Stimulated activated effector memory CD8-positive, alpha-beta T cell treated with anti-CD3 and anti-CD28 coated beads, Interleukin-12 subunit alpha, Interleukin-12 subunit beta, amount 100 ng/mL, for 72 hours (primary cell): ENCODE measurements at places on chromosomes 5 and 9.
A peak's percentile ranks its signal among the peaks of the same experiment; 100 is the strongest.

- no peak for DNase-seq
These were observed 168.3 kb upstream of the TLE4 start for GRCh38 chr9:79403495-79403894.

- no peak for DNase-seq
These were observed 41.4 kb upstream of the FSTL4 start for GRCh38 chr5:133653760-133654049.

- DNase-seq: no peak
These were observed 131.6 kb downstream of the TLR4 start for GRCh38 chr9:117835798-117836197.

DNA sequence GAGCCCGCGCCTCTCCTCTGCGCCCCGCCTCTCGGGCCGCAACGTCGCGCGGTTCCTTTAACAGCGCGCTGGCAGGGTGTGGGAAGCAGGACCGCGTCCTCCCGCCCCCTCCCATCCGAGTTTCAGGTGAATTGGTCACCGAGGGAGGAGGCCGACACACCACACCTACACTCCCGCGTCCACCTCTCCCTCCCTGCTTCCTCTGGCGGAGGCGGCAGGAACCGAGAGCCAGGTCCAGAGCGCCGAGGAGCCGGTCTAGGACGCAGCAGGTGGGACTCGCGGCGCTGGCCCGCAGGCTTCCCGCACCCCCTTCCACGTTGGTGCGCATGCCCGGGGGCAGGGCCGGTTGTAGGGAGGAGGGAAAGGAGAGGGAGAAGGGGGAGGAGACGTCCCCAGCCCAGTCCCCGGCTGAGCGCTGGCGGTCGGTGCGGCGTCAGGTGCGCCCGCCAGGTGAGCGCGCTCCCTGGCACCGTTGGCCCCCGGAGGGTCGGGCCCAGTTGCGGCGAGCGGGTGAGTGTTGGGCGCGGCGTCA, at the start of gene OCLN:
Gene OCLN, plus strand, starts transcription at position 400 of the 532 bp plus-strand sequence. CDS start 11,455 bp downstream, outside the sequence.
- DNase-seq: no peak

GRCh38 chr5:102542057-102542456, 43.3 kb upstream of the SLCO6A1 start:
- no peak for DNase-seq

DNA sequence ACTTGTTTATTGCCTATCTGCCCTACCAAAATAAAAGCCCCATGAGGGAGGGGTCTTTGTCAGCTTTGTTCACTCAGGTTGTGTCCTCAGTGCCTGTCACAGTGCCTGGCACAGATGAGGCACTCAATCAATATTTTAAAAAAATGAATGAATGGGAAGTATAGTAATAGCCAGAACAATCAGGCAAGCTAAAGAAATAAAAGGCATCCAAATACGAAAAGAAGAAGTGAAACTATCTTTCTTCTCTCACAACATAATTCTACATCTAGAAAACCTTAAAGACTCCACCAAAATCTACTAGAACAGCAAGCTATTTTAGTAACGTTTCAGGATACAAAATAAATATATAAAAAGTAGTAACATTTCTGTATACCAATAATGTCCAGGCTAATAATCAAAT, 37.8 kb upstream of the C5orf63 start:
- DNase-seq: no peak

GRCh38 chr5:181219262-181220177, 3.6 kb upstream of the TRIM41 start:
- no peak for DNase-seq

- DNase-seq: no peak
These were observed 1746.6 kb upstream of the C9orf72 start for GRCh38 chr9:29319736-29320513.

DNA sequence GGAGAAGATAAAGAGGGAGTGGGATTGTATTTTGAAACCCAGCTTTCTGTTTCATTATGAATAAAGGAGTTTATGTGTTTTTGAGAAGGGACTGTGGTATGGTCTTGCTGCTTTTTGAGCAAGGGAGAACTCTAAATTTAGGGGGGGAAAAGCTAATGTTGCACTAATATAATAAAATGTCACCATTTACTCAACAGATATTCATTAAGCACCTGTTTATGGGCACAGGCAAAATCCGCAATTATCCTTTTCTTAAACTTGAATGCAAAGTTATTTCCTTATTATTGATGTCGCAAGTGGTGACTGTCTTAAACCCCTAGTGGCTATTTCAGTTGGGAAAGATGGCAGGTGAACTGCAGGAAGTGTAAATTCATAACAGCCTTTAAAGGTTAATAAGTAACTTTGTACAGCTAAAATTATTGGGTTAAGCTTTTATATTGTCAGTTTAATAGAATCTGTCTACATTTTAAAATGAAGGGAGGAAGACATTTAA, 1.5 kb downstream of the CDC42SE2 start:
- no peak for DNase-seq

GRCh38 chr5:35363387-35363965, 133.2 kb upstream of the PRLR start:
- DNase-seq: no peak

DNA sequence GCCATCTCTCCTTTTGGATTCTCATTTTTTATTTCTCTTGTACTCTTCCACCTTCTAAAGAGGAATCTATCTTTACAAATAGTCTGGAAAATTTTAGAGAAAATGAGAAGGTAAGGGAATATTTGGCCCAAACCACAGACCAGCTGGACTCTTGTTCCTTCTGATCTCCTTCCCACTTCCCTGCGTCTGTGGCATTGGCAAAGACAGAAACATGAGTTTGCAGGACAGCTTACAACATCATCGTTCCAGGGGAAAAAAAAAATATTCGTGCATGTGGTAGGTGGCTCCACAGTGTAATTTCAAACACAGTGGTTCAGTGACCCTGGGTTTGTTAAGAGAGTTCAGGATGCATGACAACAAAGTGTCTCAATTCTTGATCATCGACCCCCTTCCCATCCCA, 755.0 kb downstream of the DNAH5 start:
- DNase-seq: no peak

GRCh38 chr9:97516111-97516510, 14.6 kb downstream of the TMOD1 start:
- no peak for DNase-seq

DNA sequence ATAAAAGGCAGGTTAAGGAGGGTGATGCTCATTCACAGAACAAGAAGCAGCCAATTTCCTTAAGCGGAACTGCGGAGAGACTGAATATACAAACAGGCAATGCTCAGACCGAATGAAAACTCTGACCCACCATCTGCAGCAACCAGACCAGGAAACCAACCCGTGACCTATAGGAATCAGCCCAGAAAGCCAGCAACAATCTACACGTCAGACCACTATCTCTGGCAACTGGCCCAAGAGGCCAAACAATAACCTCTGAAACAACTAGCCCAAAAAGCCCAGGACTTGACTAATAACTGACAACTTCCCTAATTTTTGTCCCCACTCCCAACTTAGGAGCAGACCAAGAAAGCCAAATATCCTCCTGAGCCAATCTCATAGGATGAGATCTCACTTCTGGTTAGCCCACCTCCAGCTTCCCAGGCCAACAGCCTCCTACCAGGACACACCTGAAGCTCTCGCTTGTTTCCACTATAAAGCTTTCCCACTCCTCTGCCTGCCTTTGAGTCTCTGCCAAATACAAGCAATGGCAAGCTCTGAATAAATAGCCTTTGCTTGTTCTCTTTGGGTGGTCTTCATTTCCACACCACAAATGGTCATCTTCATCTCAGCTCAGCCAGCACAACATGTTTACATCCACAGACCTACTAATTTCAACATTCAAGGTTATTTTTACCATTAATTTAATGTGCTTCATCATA, 168.5 kb downstream of the HSD17B3 start:
- DNase-seq: no peak

- DNase-seq: no peak
These were observed 4.8 kb upstream of the GFI1B start for GRCh38 chr9:132973713-132974112.

- no peak for DNase-seq
These were observed 29.3 kb upstream of the RPS23 start for GRCh38 chr5:82307451-82307850.

GRCh38 chr5:10654566-10654965, 90.7 kb downstream of the ANKRD33B start:
- no peak for DNase-seq

DNA sequence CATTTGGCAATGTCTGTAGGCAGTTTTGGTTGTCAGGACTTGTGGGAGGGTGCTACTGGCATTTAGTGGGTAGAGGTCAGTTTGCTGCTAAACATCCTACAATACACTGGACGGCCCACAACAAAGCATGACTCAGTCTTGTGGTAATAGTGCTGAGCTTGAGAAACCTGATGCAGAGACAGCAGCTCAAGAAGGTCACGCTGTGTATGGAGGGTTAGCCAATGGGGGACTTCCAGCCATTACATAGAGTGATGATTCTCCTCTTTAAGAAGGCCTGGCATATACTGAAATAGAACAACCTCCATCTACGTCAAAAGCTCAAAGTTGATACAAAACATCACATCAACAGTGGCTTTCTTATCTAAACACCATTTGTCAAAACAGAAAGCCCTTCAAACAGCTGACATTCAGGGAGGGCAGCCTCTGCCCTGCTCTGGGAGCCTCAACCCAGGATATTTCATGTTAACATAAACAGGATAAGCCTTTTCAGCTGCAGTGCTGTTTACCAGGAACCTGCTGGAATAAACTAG, 143.0 kb downstream of the GPBP1 start:
- DNase-seq: no peak

GRCh38 chr9:136807281-136808074, at the start of gene RABL6:
RABL6 (plus strand) TSS chr9:136807948; CDS start chr9:136808197, 249 bp downstream.
- DNase-seq: peak; percentile 93

DNA sequence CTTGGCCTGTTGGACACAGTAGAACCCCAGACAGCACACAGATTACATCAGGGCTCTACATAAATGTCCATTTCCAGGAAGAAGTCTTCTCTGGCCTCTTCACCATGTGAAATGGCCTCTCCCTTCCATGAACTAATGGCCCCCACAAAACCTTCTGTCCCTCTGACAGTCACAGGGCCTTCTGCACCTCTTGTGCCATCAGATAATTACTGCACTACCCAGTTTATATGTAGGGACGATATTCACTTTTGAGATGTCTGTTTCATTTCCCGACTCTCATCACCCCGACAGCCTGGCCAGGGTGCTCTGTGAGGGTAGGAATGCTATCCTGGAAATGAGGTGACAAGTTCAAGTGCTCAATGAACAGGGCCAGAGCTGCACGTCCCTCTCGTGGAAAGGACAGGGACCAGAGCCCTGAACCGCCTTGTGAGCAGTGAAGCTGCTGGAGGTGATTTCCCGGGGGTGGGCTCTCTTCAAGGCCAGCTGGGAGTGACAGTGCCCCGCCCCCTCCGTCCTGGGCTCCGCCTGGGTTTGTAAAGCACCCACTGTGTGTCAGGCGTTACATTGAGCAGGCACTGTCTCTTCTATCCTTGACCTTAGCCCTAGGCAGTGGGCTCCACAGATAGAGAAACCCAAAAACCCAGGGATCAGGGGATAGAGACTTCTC, 3.0 kb upstream of the FAM78A start:
- DNase-seq: no peak

DNA sequence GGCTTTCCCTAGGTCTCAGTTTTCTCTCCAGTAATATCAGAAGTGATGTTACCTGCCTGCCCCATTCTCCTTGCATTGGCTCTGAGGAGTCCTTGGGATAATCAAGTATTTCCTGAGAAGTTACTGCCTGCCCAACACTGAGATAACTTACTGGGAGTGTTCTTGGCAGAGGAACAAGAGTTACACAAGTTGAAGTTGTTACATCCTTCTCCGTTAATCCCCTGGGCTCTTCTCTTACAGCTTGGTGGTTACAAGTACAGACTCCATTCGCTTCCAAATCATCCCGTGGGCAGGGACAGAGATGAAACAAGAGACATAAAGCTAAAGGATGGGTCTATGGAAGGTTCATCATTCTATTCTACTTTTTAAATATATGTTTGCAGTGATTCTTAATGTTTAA, 74.1 kb upstream of the SAP30L start:
- DNase-seq: no peak

DNA sequence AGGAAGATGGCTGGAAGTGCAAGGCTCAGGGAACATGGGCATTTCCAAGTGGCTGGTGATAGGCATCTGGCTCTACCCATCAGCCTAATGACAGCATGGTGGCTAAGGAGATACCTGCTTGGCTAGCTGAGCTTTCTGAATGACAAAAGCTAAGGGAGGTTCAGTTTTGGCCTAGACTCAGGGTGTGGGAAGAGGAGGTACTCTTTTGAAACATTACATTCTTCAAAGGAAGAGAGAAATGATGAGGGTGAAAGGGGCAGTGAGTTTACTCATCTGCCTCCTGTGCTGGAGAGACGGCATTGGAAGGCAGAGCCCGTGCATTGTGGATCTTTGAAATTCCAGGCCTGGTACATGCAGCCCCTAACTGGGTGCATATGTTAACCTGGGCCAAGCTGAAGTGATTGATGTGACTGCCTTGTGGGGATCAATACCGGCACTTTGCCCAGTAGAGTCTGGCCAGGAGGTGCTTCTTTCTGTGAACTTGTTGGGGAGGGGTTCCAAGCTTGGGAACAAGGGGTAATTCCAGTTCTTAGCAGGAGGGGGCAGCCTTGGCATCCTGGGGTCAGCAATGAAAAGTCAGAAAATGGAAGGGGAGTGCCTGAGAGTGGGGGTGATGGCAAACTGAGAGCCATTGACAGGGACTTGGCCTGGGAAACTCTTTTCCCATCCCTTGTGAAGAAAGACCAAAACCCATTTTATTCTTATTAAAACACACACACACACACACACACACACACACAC, 108.6 kb downstream of the ACER2 start:
- no peak for DNase-seq

DNA sequence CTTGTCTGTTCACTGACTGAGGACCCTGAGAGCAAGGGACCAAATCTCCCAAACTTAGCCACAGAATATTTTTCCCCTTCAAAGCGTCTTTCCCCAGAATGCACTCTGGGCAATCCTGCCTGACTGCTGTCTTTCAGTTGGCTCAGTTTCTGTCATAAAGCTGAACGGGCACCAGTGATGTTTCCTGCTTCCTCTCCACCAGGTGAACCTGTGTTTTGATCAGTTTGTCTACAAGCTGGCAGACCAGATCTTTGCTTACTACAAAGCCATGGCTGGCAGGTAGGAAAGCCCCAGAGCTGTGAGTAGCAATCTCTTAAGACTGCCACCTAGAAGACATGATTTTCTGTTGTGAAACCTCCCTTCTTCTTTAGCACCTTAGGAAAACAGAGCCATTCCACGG, 61.8 kb downstream of the CYFIP2 start:
- DNase-seq: no peak

DNA sequence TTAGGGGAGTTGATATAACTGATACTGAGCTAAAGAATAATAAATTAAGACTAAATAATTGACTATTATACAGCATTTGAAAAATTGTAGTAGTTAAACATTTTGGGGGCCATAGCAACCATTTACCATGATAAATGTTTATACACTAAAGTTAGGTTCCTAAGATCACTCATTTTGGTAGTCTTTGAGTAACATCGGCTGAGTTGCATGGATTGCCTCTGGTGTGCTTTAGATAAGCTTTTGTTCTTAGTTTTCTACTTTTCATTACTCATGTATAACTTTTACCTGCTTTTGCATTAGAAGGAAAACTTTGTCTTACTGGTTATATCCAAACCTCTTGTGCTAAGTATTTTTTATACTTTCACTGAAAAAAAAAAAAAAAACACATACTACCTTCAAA, 101.2 kb downstream of the SLC44A1 start:
- DNase-seq: no peak
